ENCODE measurements at places on chromosomes 12 and 14. TPM values are rescaled to one million over a fixed set of nuclear protein-coding genes. Genes with fewer than 3 reads are reported as not detected.

- DNase-seq, result no peak
Measured at GRCh38 chr14:78307671-78308070, 137.5 kb downstream of the NRXN3 start.

DNA sequence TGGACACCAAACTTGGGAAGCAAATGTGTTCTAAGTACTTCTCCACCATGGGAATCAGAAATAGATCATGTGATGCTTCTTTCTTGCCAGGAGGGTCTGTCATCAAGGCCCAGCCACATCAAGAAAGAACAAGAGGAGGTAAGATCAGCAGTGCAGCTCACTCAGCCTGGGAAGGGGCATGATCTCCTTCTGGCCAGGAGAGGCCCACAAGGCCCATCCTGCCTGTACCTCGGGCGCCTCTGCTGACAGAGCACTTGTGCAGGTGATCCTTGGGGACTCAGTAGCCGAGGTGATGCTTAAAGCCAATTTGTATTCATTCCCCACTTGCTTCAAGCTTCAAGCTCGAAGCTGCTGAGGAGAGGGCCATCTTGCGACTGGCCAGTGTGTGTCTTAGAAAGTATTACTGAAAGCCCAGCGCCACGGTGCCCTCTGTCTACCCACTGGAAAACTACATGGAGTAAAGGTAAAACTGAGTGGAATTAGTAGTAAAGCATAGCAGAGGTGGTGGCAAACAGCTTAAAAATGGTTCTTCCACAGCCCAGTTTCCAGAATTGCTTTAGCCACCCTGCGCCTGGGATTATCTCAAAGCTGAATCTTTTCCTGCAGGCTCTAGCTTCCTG lies 26.2 kb downstream of the RTRAF start:
- DNase-seq, result peak; percentile 67

DNA sequence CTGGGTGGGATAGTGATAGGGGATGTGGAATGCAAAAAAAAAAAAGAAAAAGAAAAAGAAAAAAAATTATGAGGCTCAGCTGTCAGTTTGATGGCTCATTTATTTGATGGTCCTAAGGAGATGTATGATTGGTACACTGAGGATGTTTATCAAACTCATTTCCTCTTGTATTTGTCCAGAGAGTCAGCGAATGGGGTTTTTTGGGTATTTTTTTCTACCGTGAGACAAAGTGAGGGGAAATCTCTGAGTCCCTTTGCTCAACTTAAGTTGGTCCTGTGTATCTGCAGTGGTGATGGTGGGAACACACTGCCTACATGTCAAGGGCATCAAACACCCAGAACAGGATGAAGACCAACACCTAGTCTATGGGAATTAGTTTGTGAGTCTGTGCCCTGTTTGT lies 176.9 kb upstream of the HIF1A start:
- no peak for DNase-seq

DNA sequence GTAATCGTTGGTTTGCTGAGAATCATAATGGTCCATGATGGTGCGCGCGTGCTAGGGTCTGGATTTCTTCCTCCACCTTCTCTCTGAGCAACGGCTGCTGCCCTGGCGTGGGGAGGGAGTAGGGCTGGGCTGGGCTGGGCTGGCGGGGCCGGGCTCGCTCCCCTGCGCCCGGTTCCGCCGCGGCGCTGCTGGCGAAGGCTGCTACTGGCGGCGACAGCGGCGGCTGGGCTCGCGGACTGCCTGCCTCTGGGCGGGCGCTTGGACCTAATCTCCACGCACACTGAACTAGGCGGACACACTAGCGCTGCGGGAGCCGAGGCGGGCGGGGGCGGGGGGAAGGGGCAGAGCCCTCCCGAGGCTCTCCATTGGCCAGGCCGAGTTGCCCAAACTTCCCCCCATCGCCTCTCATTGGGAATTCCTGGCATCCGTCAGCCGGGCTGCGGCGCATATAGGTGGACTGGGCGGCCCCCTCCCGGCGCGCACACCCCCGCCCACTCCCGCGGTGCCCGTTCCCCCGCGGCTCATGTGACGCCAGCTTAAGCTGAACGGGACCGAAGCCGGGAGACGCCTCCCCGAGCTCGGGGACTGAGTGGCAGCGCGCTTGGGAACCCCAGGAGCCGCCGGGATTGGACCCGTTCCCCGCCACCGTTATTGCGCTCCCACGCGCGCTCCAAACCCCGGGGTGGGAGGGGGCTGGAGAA lies at the start of gene ACTN1:
Gene ACTN1 (minus strand): TSS at position 282 of the 701 bp plus-strand sequence. CDS start 246 bp downstream, at position 36.
- DNase-seq, result peak; percentile 98

The AVPR1A gene
- total RNA-seq, result under 0.01 TPM

The SIX4 gene
- total RNA-seq, result 0.51 TPM

The LTB4R gene
- 3.6 TPM for total RNA-seq

The LTB4R2 gene
- 5.9 TPM for total RNA-seq

The KRT74 gene
- not detected for total RNA-seq

Data from dermis blood vessel endothelial cell (primary cell).